Fibroblast of lung (primary cell): ENCODE measurements at places on chromosomes 5 and 9. TPM values are rescaled to one million over a fixed set of nuclear protein-coding genes. Genes with fewer than 3 reads are reported as not detected.
A peak's percentile ranks its signal among the peaks of the same experiment; 100 is the strongest.

DNA sequence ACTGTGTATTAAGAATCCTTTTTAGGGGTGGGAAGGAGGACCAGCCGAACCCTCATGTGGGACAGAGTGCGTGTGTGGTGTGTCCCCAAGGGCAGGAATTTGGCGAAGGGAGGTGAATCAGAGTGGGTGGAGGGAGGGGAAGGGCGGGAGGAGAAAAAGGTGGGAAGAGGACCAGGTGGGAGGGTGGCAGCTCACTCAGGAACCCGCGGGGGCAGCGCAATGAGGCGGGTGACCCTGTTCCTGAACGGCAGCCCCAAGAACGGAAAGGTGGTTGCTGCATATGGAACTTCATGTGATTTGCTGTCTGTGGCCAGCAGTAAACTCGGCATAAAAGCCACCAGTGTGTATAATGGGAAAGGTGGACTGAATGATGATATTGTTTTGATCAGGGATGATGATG, 8.8 kb upstream of the POLR1E start:
- DNase-seq = no peak

DNA sequence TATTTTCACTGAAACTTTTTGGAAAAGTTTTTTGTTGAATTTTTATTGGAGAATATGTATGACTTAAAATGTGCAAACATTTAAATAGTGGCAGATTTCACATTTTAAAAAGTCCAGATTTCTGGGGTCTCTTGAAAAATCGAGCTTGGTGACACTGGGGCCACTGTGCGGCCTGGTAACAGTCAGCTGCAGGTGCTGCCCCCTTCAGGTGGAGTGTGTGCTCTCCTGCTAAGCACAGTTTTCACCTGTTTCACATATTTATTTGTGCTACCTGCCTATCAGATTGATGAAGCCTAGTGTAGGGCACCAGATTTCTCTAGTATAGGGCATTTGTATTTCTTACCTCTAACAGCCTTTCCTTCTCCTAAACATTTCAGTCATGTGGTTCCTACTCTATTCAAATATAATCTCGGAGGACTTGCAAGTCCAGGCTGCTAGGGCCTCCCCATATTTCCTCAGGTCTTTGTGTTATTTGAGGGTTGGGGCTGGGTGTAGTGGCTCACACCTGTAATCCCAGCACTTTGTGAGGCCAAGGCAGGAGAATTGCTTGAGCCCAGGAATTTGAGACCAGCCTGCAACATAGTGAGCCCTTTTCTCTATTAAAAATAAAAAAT, 95.8 kb upstream of the KLF9 start:
- no peak for DNase-seq

GRCh38 chr5:112413611-112414010, 5.5 kb downstream of the EPB41L4A start:
- DNase-seq = no peak

GRCh38 chr5:142119051-142119625, 10.6 kb downstream of the NDFIP1 start:
- DNase-seq = no peak

CDO1 gene
- 4.6 and 6.9 TPM in 2 replicates for total RNA-seq

SH3RF2 gene
- total RNA-seq = 0.26 and 1.2 TPM in 2 replicates

DNA sequence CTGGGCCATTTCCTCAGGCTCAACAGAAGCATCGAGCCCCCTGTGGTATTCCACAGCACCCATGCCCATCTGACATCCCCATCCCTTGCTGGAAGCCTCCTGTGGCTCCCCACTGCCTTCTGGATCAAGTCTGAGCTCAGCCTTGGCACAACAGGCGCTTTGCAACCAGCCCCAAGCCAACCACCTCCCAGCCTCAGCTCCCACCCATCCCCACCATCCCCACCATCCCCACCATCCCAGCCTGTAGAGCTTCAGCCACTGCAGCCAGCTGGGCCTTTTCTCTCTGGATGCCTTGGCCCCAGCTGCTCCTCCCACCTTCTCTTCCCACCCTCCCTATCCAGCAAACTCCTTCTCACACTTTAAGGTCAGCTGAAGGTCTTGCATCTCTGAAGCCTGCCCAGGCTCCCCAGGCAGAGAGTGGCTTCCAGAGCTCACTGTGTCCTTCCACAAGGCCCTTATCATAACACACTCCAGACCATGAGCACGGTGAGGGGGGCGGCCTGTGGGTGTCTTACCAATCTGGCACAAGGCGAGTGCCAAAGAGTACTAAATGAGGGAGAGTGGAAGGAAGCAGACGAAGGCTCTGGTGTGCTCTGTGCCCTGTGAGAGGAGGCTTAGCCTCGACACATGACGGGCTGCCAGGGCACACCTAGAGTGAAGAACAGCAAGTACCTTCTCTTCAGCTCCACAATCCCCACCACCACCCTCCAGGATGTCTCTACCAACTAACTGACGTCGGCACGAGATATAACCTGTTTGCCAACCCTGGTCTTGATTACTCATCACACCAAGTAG, 6.5 kb downstream of the HIGD2A start:
- no peak for DNase-seq

LECT2 gene
- not detected in 2 replicates for total RNA-seq

- peak; percentile 62 for DNase-seq
These were observed 20.9 kb upstream of the DMXL1 start for GRCh38 chr5:119049824-119050449.

GRCh38 chr9:127252410-127253318, 11.9 kb upstream of the GARNL3 start:
- no peak for DNase-seq

GNA14 gene
- total RNA-seq = 0.26 and 0.50 TPM in 2 replicates

OBP2B gene
- total RNA-seq = not detected in 2 replicates

- DNase-seq = peak; percentile 85
These were observed 525.6 kb downstream of the PDE4D start for GRCh38 chr5:59367791-59368394.

GRCh38 chr5:87099291-87099839, 168.3 kb upstream of the RASA1 start:
- peak; percentile 32 for DNase-seq

DNA sequence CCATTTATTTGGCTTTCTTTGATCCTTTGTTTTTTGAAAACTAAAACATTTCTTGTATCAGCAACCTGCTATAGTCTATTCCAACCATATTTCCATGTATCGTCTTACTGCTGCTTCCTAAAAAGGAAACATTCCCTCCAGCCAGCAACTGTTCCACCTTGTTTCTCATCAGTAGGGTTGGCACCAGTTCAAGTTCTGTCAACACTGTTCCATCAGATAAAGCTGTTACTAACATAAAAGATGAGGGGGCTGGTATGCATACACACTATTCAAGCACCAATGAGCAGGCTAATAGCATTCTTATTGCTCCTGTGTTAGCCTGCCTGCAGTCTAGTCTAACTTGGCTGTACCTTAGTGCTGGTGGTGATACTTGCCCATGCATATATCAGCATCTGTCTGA, 178.3 kb downstream of the CWC27 start:
- DNase-seq = peak; percentile 86

GABRB2 gene
- total RNA-seq = under 0.01 TPM in 2 replicates

- no peak for DNase-seq
These were observed 62.1 kb upstream of the CPEB4 start for GRCh38 chr5:173826086-173826427.

GRCh38 chr5:125012727-125013451, 266.4 kb upstream of the ZNF608 start:
- DNase-seq = no peak

DNA sequence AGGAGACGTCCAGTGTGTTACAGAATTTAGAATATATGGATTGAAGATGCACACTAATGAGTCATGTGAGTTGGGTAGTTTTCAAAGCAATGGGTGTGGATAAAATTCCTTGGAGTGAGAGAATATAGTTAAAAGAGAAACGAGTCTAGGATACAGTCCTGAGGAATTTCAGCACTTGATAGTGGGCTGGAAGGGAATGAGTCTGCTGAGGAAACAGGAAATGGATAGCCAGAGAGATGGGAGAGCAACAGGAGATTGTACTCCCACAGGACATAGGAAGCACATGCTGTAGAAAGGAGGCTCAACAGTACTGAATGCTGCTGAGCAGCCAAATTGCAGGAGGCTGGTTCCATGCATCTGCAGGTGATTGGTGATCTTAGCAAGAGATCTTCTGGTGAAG, 68.1 kb downstream of the FBN2 start:
- peak; percentile 37 for DNase-seq

PDGFRB gene
- total RNA-seq = 151 and 231 TPM in 2 replicates

DNA sequence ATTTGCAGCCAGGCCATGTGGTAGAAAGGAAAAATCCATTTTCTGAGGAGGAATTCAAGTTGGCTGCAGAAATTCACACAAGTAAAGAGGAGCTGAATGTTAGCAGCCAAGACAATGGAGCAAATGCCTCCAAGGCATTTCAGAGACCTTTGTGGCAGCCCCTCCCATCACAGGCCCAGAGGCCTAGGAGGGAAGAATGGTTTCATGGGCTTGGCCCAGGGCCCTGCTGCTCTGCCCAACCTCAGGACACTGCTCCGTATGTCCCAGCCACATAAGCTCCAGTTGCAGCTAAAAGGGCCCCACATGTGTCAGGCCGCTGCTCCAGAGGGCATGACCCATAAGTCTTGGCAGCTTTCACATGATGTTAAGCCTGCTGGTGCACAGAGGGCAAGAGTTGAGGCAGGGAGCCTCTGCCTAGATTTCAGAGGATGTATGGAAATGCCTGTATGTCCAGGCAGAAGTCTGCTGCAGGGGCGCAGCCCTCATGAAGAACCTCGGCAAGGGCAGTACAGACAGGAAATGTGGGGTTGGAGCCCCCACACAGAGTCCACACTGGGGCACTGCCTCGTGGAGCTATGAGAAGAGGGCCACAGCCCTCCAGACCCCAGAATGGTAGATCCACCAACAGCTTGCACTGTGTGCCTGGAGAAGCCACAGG, 144.2 kb upstream of the EPB41L4A start:
- no peak for DNase-seq

GRCh38 chr5:6432206-6432605, 16.5 kb upstream of the UBE2QL1 start:
- no peak for DNase-seq

DNA sequence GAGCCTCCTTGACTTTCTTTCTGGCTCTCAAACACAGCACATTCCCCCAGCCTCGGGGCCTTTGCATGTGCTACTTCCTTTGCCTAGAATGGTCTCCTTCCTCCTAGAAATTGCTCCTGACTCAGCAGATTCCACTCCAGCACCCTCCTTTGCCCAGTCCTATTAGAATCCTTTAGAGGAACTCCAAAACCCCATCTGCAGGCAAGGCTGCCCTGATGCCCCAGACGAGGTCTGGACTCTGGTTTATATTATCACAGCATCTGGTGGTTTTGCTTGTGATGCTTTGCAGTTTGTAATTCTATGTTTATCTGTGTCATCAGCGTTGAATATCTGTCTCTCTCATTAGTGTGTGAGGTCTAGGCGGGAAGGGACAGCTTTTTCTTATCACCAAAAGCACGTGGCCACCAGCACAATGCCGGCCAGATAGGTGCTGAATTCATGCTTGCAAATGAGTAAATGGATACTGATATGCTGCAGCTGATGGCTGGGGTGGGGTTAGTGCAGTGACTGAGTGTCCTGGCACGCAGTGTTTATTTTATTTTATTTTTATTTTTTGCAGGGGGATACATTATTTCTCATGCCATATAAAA, 30.0 kb upstream of the ANKH start:
- DNase-seq = peak; percentile 73

- DNase-seq = no peak
These were observed 12.3 kb downstream of the PCBD2 start for GRCh38 chr5:134917070-134917815.

VCAN gene
- total RNA-seq = 190 and 227 TPM in 2 replicates
